ENCODE measurements at places on chromosomes 3 and 15.

DNA sequence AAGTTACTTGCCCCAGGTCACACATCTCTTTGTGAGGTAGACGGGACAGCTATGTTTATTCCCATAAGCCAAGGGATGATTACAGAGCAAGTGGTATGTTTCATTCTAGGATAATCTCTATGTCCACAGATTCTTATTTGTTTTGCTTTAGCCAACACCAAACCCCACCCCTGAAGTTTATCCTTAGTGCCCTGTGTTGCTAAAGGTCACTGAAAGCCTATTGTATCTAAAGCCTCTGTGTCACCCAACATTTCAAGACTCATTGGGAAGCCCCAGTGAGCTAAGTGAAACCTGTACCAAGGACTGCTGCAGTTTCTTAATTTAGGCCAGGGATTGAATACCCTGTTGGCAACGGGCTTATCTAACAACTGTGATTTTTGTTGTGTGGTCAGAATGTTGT lies 135.6 kb downstream of the ADAMTS9 start:
- DNase-seq, result no peak

- DNase-seq, result no peak
Observed at GRCh38 chr3:129793319-129793718, 100.2 kb downstream of the TMCC1 start.

- no peak for DNase-seq
Observed at GRCh38 chr3:147962408-147963164, 553.4 kb downstream of the ZIC1 start.

DNA sequence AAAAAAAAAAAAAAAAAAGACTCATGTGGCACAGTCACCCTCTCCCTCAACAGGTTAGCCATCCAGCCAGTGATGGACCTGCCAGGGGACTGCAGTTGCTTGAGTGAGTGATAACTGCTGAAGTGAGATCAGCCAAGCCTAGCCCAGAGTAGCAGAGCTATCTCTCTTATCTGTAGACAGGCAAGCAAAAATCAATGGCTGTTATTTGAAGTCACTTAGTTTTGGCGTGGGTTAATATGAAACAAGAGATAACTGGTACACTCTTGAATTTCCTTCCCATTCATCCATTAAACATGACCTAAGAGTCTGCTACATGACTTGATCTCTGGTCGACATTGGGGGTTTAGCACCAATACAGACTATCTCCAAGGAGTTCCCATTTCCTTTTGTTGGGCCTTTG lies 51.2 kb upstream of the TNIK start:
- no peak for DNase-seq

DNA sequence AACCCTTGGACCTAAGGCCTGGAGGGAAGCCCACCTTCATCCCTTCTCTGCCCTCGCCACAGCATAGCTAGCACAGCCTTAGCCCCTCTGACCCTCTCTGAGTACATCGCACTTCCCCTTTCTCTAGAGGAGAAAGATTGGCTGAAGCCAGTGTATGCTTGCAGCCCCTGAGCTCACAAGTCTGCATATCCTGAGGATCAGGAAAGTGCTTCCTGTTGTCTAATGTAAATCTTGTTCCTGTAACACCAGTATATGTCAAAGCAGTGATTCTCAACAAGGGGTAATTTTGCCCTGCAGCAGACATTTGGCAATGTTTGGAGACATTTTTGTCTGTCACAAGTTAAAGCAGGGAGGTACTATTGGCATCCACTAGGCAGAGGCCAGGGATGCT lies 2.2 kb upstream of the PRKCD start:
- DNase-seq, result no peak

DNA sequence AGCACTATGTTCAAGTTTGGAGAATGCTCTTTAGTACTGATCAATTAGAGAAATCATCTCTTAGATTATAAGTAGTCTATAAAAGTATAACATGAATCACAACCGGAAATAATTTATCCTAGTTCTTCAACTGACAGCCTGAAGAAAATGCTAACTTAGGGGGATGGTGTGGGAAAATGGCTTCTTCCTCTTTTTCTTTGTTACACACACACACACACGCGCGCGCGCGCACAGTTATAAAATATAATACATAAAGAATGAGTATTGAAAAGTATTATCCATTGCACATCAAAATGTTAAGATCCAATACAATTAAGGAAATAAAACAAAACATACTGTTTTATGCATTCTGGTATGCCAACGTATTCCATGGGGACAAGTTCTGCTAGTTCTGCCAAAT lies 11.2 kb upstream of the GTF2A2 start:
- DNase-seq, result no peak

Data from SK-N-MC (cell line).